Colonic mucosa (tissue), 4 donors: ENCODE measurements at places on chromosomes 6 and 20.

DNA sequence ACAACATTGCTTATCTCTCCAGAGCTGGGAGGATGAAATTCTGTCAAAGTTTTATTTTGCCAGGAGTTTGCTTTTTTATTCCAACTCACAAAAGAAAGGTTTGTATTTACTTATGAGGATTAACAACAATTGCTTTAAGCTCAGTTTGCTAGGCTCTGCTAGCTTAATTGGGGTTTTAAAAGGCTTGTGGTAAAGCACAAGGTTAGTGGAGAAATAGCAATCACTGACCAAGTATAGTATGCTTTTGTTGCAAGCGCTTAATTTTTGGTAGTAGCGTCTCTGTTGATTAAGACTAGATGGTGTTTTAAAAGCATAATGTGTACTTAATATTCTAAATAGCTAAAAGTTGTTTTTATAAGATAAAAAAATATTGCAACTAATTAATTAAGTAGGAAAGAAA, 45.7 kb downstream of the TINAG start:
- H3K27me3 ChIP-seq = no peaks in the 10 kb centered on the region
- no peaks in the 10 kb centered on the region for H3K4me1 ChIP-seq
- H3K4me3 ChIP-seq = no peak overlapping the region
- H3K36me3 ChIP-seq = no peaks in the 10 kb centered on the region

DNA sequence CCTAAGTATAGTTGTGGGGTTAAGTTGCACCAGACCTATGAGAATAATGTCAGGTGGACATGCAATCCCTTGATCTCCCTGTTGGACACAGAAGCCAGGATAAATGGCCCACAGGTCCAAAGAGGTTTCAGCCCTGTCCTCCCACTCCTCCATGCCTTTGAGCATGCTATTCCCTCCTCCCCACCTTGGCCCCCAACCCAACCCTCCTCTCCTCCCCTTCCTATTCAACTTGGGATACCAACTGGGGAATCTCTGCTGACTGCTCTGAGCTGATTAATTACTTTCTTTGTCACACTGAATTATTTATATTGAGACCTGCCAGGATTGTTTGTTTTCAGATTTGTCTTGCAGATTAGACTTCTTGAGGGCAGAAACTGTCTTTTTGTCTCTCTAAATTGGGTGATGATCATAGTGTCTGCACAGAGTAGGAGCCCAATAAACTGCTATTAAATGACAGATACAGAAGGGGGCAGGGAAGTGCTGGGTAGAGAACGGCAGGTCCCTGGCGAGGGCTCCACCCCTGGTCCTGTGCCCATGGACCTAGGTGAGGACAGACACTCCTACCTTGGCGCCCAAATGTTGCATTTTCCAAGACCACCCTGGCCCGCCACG, 120.9 kb downstream of the UNC5CL start:
- no peak overlapping the region for H3K27ac ChIP-seq
- H3K4me1 ChIP-seq = no peaks in the 10 kb centered on the region
- DNase-seq = no peak

DNA sequence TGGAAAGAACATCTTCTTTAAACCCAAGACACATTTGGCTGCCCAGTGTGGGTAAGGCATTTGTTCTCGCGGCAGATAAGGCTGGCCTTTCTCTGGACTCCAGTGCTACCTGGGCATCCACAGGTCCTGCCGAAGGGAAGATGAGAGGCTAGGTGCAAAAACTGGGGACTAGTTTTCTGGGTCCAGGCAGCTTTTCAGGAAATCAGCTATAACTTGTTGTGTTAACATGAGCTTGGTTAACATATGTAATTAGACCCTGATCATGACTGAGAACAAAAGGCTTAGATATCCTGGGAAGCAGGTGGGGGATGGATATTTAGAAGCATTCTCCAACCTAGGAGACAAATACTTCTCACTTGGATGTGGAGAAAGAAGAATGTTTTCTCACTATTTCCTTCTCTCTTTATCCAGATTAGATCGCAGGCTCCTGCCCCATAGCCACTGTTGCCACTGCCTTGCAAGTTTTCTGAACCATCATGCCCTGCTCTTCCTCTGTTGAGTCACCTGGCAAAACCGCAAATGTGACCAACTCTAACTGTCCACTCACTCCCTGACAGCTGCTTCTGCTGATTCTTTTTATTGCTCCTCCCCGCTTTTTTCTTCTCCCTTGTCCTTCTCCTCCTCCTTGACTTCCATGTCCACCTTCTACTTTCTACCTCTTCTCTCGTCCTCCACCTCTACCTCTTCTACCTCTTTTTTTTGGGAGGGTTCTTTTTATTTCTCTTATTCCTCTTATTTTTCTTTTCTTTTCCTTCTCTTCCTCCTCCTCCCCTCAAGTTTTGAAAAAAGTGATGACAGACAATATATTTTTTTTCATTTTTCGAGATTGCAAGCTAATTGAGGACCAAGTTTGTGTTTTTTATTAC, 258.1 kb downstream of the UTRN start:
- H3K4me3 ChIP-seq = no peak overlapping the region
- no peak for DNase-seq
- no peak overlapping the region for H3K27ac ChIP-seq
- H3K4me1 ChIP-seq = no peaks in the 10 kb centered on the region
- no peaks in the 10 kb centered on the region for H3K36me3 ChIP-seq

GRCh38 chr6:135423649-135424128, 73.9 kb downstream of the AHI1 start:
- no peak overlapping the region for H3K27ac ChIP-seq
- no peak overlapping the region for H3K4me3 ChIP-seq
- H3K4me1 ChIP-seq = no peaks in the 10 kb centered on the region

- no peaks in the 10 kb centered on the region for H3K4me1 ChIP-seq
- no peak overlapping the region for H3K4me3 ChIP-seq
- H3K36me3 ChIP-seq = no peaks in the 10 kb centered on the region
- no peak for DNase-seq
- no peaks in the 10 kb centered on the region for H3K27me3 ChIP-seq
- peak overlapping the region; percentile 20 for H3K27ac ChIP-seq
Measured at GRCh38 chr20:19253316-19253715, 40.9 kb downstream of the SLC24A3 start.
